ENCODE measurements at places on chromosomes 11 and 22.

- DNase-seq: no peak
Observed at GRCh38 chr22:43326331-43327156, 16.6 kb downstream of the SCUBE1 start.

DNA sequence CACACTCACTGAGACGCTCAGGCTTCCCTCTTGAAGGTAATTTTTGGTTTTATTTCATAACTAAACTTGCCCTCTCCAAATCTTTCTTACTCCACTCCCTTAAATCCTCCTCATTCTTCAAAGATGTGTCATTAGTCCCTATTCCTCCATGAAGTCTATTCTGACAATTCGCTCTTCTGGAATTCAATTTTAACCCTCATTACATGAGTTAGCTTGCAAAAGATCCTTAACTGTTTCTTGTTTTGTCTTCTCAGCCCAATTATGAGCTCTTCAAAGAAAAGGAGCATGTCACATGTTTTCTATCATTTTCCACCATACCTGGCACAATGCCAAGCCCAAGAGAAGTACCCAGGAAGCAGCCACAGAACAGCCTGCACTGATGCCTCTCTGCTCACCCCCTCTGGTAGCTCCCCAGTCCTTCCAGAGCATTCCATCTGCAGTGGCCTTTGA, 13.0 kb downstream of the GALNT18 start:
- DNase-seq: no peak

DNA sequence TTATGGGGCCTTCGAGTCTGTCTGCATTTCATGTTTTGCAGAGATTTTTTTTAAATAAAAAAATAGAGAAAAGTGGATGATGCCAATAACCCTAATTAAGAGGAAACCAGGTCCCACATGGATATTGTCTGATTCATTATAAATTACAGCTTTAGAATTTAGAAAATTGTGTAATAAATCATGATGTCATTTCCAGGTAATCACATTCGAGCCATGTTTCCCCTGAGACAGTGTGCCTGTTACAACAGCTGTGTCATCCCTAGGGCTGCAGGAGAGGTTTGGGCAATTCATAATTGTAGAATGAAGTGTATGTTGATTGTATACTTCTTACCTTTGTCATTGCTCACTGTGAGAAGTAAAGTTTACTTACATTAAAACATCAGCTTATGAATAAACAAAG, 38.3 kb downstream of the NCAM1 start:
- no peak for DNase-seq

DNA sequence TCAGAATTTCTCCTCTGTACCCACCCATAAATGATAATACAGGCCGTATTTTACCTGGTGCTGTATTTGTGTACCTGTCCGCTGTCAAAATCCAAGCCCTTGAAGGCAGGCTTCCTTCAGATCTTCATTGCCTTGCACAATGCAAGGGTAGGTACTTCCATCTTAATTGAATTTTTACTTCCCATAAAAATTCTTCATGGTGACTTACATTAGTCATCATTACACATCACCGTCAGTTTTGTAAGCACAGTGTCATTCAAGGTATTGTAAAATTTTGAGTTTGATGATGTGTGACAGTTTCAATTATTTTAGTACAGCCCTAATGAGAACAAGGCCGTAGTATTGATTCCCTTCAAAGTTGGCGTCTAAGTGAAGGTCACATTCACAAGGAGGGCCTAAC, 770 bp upstream of the TSG101 start:
- no peak for DNase-seq

GRCh38 chr11:113404859-113405430, 17.4 kb downstream of the ANKK1 start:
- no peak for DNase-seq

- no peak for DNase-seq
Observed at GRCh38 chr11:32584921-32585320, 1.3 kb downstream of the EIF3M start.

- no peak for DNase-seq
Observed at GRCh38 chr22:50303848-50304527, 3.5 kb downstream of the PLXNB2 start.
